Activated CD4-positive, alpha-beta memory T cell treated with anti-CD3 and anti-CD28 coated beads for 36 hours (primary cell): ENCODE measurements at places on chromosomes 11 and 22.

DNA sequence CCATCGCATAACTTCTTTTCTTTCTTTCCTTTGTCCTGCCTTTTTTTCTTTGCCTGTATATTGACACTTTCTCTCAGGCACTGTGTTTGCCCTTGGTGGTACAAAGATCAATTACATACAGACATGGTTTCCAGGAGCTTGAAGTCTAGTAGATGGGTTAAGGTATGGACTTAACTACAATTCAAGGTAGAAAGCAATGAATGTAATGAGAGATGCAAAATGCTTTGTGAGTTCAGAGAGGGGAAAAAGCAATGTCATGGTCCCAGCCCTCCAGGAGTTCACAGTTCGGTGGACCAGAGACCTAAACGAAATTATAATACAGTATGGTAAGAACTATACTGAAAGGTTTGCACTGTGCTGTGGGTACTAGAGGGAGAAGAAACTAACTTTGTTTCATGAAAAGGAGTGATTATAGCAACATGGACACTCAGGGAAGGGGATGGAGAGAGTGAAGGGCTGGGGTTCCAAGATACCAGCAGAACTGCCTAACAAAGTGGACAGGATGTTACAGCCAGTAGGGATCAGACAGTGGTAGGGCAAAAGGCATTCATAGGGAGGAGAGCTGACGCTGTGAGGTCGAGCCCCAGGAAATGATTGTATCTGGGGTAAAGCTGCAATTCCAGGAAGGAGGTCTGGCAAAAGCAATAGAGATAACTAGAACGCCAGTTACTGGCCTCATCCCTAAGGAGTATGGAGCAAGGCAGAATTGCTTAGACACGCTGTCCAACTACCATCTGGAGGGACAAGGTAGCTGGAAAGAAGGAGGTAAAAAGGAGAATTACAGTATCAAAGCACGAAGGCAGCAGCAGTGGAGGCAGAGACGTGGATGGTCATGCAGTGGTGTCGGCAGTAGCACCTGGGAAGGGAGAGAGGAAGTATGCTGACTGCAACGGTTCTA is 158.3 kb upstream of the MTMR2 start:
- H3K36me3 ChIP-seq: peaks cover 10% of the 10 kb centered on the region
- H3K27ac ChIP-seq: no peak overlapping the region
- no peak for DNase-seq
- no peak overlapping the region for H3K4me3 ChIP-seq
- H3K27me3 ChIP-seq: no peaks in the 10 kb centered on the region
- H3K4me1 ChIP-seq: peaks cover 35% of the 10 kb centered on the region

- no peaks in the 10 kb centered on the region for H3K4me1 ChIP-seq
- no peak overlapping the region for H3K27ac ChIP-seq
- no peak for DNase-seq
- no peaks in the 10 kb centered on the region for H3K36me3 ChIP-seq
These were observed 10.8 kb upstream of the CLDN5 start for GRCh38 chr22:19535001-19535400.

DNA sequence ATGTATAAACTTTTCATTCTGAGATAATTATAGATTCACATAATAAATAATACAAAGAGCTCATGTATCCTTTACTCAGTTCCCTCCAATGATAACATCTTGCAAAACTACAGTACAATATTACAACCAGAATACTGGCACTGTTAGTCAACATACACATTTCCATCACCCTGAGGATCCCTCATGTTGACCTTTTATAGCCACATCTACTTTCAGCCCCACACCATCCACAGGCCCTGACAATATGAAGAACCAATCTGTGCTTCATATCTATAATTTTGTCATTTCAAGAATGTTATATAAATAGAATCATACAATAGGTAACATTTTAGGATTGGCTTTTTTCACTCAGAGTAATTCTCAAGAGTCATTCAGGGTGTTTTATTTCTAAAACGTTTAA is 115.5 kb downstream of the MRTFA start:
- H3K27ac ChIP-seq: no peak overlapping the region
- no peak overlapping the region for H3K4me3 ChIP-seq
- peaks cover 14% of the 10 kb centered on the region for H3K36me3 ChIP-seq
- peaks cover 37% of the 10 kb centered on the region for H3K4me1 ChIP-seq
- no peaks in the 10 kb centered on the region for H3K27me3 ChIP-seq

GRCh38 chr11:124812876-124813275 is 12.7 kb upstream of the MSANTD2 start:
- H3K27ac ChIP-seq: no peak overlapping the region
- peaks cover 4% of the 10 kb centered on the region for H3K4me1 ChIP-seq
- peaks cover 33% of the 10 kb centered on the region for H3K27me3 ChIP-seq
- DNase-seq: no peak

DNA sequence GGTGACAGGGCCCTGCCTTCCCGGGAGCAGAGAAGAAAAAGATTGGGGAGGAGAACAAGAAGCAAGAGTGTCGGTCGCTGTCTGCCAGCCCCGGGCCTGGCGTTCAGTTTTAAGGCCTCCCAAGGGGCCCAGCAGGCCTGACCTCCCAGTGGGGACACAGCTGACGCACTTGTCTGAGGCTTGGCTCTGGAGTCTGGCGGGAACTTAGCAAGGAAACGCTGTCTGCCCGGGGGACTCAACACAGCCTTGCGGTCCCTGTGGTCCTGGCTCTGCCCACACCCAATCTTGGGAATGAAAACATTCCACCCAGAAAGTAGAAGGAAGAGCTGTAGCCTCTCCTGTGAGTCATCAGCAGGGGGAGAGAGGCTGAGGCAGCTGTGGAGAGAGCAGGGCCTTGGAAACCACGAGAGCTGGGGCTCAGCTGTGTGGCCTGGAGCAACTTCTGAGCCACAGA is 54.4 kb downstream of the TRAF6 start:
- H3K4me1 ChIP-seq: peaks cover 34% of the 10 kb centered on the region
- DNase-seq: no peak
- no peak overlapping the region for H3K27ac ChIP-seq

GRCh38 chr11:88353386-88353785 is 15.8 kb upstream of the CTSC start:
- H3K27ac ChIP-seq: no peak overlapping the region
- H3K27me3 ChIP-seq: no peaks in the 10 kb centered on the region
- no peak overlapping the region for H3K4me3 ChIP-seq
- no peaks in the 10 kb centered on the region for H3K36me3 ChIP-seq
- DNase-seq: no peak
- peaks cover 34% of the 10 kb centered on the region for H3K4me1 ChIP-seq

GRCh38 chr11:40292721-40293508 is 1166.5 kb downstream of the LRRC4C start:
- peaks cover 13% of the 10 kb centered on the region for H3K27me3 ChIP-seq
- H3K27ac ChIP-seq: no peak overlapping the region
- peaks cover 8% of the 10 kb centered on the region for H3K4me1 ChIP-seq
- no peak overlapping the region for H3K4me3 ChIP-seq
